Activated naive CD4-positive, alpha-beta T cell treated with anti-CD3 and anti-CD28 coated beads, Interleukin-2, amount 10 ng/mL, durations not matched to agents 7 days and 5 days (primary cell): ENCODE measurements at places on chromosomes 3 and 15.

- no peak for DNase-seq
Observed at GRCh38 chr15:45548753-45549520, 26.4 kb upstream of the SLC30A4 start.

- DNase-seq, result no peak
Observed at GRCh38 chr3:46236294-46237054, 5.8 kb upstream of the CCR3 start.

DNA sequence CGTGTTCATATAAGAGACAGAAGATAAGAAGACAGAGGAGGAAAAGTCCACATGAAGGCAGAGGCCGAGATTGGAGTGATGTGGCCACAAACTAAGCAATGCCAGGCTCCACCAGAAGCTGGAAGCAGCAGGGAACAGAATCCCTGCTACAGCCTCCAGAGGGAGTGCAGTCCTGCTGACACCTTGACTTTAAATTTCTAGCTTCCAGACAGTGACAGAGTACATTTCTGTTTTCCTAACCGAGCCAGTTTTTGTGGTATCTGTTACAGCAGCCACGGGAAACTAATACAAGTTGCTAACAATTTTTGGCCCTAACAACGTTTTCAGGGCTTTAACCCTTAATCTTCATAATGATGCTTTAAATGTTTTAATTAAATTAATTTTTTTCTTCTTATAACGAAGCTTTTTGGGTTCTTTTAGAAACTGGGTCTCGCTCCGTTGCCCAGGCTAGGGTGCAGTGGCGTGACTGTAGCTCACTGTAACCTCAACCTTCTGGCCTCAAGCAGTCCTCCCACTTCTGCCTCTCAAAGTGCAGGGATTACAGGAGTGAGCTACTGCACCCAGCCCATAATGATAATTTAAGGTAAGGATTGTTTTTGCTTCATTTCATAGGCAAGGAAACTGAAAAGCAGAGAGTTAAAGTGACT is 202.3 kb upstream of the PROK2 start:
- no peak for DNase-seq

- DNase-seq, result no peak
Observed at GRCh38 chr3:63845215-63845614, 18.4 kb downstream of the THOC7 start.

GRCh38 chr3:14323401-14324223 is 78.8 kb upstream of the SLC6A6 start:
- no peak for DNase-seq

GRCh38 chr15:49908236-49908932 is 210.6 kb downstream of the ATP8B4 start:
- no peak for DNase-seq

DNA sequence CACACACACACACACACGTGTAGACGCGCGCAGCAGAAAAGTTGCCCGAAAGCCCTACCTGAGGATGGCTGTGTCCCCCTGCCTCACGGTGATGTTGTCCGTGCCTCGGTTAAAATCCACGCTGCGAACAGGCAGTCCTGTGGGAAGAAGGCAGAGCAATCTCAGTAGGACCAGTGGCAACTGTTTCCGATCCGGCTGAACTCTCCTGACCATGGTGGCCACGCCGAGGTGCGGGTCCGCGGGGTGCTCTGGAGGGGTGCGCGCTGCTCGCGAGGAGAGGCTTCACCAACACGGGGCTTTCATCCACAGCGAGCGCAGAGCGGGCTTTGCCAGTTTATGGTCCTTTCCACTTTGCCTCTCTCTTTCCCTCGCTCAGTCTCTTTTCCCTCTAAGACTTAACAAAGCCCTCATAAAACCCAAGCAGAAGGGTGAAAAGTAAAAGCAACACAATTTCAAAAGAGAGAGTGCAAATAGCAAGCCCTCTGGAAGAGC is 422 bp downstream of the LSAMP start:
- no peak for DNase-seq

DNA sequence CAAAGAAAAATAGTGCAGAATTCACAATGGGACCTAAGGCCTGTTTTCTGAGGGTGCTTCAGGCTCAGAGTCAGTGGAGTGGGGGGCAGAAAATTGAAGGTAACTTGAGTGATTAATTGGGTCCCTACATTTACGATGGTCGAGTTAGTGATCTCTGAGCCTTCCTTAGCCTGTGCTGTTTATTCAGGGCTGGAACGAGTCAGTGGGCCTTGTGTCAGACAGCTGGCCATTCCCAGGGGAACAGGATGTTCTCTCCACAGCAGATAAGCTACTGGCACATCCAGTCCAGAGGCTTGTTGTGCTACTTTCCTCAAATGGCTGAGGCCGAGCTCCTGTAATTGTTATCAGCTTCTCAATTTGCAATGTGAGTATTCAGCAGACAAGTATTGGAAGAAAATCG is 29.2 kb upstream of the CNTN3 start:
- DNase-seq, result no peak

DNA sequence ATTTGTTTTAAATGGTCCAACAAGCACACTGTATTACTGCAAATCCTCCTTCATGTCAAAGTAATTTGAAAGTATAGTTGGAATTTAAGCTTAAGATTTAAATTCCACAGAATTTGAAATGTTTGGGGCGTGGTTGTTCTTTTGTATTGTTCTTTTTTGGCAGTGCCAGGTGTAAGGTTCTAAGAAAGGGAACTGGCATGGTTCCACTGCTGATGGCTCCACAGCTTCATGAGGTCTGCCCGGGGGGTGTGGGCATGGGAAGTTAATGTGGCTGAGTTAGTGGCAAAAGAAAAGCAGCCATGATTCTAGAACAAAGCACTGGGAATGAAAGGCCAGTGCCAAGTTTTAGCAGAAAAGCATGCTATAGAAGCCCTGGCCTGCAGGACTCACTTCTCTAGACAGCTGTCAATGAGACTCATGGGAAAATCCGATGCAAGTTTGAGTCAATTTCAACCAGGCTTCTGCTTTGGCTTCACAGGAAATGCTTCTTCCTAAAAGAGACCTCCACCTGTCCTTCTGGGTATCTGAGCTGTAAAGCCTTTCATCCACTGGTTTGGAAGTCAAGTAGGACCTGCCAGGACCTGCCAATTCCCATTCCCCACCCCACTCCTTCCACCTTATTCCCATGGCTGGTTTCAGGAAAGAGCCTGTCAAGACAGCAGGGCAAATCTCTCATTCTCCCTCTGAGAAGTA is 18.9 kb downstream of the CDCP1 start:
- DNase-seq, result no peak
